Gastroesophageal sphincter (tissue), 4 donors: ENCODE measurements at places on chromosomes 12 and 14. TPM values are rescaled to one million over a fixed set of nuclear protein-coding genes. Genes with fewer than 3 reads are reported as not detected.

GRCh38 chr14:27077214-27077613 is 479.4 kb upstream of the NOVA1 start:
- ATAC-seq = no peak

DNA sequence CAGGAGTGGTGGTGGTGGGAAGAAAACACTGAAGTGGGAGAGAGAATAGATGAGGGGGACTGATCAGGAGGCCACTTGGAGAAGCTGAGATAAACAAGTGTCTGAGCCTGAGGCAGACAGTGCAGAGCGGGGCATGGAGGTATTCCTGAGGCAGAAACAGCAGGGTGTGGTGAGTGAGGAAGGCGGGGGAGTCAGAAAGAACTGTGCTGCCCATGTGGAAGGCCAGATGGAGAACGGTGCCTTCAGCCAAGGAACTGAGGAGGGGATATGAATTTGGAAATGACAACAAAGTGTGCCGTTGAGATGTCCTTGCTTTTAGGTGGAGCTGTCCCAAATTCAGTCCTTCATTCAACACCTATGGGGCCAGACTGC is 13.7 kb downstream of the APPL2 start:
- no peak for ATAC-seq

DNA sequence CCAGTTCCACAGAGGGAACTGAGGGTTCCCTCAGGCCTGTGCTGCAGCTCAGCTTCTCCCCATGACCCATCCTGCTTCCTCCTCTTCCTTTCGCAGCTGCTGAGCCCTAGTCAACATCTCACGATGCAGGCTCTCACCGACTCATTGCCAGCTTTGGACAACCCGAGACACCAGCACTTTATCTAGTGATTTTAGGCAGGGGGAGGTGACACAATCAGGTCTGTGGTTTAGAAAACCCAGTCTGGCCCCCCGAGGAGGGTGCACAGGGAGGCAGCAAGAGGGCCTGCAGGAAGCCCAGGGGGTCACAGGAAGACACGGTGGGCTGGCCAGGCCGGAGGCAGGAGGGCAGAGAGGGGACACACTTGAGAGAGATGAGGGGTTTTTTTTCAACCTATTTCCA is 35.4 kb downstream of the DIO3 start:
- ATAC-seq = no peak

LMO3 gene
- total RNA-seq = 174 TPM

LIN7A gene
- 6.6 TPM for total RNA-seq

GRCh38 chr12:130219929-130220705 is 57.9 kb downstream of the FZD10 start:
- ATAC-seq = no peak

IL23A gene
- not detected for total RNA-seq

DNAI7 gene
- total RNA-seq = 2.3 TPM

ENDOU gene
- total RNA-seq = 0.42 TPM

DNA sequence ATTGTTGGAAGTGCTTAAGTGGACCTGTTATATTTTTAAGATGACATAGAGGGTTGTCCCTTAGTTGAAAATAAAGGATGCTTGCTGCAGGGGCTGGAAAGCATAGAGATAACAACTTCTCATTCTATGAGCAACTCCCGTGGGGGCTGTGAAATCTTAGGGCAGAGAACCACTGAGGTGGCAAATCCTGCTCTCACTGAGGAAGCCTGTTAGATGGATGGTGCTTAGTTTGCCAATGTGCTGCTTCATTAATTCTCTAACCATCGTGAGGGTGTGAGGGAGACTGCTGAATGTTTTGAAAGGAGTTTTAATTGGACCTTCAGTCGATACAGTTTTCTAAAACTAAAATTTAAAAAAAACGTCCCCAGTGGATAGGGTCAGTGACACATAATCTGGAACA is 46.5 kb downstream of the PTPRO start:
- ATAC-seq = no peak

GRCh38 chr12:15038137-15038536 is 65.3 kb downstream of the PDE6H start:
- no peak for ATAC-seq

GRCh38 chr14:85027681-85028370 is 502.1 kb upstream of the FLRT2 start:
- ATAC-seq = no peak

SERPINA12 gene
- not detected for total RNA-seq

DNA sequence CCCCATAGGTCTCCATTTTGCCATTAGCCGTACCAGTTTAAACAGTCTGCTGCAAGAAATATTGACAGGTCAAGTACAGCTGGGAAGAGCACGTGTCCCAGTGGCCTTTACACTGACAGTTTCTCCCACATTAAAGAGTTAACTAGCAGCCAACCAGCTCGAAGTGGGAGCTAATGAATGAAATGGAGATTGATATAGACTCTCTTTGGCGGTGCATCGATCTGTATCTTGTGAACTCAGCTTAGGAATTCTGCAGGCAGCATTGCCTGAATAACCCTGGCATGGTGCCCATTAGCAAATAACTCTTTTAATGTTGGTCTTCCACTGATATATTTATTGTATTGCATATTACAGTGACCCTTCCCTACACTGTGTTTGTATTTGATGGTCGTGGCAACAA is 319.4 kb downstream of the EGLN3 start:
- ATAC-seq = no peak

DNA sequence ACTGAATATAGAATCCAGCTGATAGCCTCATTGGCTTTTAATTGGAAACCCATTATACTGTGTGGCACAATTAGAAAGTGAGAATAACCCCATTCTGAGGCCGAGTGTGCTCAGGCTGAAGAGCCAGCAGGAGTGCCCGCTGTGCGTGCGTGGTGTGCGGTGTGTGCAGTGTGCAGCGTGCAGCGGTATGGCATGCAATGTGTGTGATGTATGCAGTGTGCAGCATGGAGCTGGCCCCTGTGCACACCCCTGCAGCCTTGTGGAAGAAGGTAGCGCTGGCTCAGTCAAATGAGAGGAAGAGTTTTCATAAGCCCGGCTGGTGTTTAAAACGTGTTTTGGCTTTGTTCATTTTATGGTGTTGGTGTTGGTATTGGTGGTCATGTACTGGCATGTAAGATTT is 22.9 kb downstream of the CKB start:
- no peak for ATAC-seq

DNA sequence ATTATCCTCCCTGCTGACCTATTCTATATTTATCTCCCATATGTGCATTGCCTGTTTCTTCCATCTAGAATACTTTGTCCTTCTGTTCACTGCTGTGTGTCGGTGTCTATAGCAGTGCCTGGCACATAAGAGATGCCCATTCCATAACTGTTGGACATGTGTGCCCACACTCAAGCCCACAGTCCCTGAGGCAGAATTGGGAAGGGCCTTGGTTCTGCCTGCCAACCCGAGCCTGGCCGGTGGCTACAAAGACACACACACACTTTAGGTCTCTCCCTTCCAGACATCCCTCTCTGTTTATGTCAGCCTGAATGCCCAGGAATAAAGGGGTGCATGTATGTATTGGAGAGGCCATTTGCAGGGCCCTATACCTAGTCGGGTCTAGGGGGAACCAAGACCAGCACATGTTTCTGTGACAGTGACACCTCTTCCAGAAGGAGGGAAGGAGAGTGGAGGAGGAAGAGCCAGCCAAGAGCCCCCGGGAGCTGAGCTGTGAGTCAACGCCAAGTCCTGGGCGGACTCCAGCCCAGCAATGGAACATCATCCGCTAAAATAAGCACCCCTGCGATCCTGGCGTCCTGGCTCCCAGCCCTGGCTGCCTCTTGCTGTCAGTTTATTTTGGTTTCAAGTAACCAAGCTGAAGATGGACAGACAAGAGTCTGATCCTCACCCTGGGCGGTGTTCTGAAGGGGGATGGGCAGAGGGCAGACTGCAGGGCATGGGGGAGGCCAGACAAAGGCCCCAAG is 4.3 kb upstream of the ASB2 start:
- ATAC-seq = peak; percentile 79

DNA sequence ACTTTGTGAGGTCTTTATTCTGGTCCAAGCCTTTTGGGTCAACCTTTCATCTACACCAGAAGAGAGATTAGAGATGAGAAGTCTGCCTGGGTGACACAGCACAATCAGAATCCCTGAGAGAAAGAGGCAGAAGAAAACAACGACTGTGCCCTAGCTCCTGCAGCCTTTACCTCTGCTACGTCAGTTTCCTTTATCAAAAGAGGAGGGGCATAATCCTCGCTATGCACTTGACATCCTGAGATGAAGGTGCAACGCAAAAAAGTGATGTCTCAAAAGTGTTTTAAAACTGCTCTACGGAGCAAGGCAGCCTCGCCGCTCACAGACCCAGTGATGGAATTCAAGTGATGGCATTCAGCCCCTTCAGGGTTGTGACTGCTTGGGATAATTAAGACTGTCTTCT is 21.7 kb downstream of the ZDHHC22 start:
- ATAC-seq = no peak

DNA sequence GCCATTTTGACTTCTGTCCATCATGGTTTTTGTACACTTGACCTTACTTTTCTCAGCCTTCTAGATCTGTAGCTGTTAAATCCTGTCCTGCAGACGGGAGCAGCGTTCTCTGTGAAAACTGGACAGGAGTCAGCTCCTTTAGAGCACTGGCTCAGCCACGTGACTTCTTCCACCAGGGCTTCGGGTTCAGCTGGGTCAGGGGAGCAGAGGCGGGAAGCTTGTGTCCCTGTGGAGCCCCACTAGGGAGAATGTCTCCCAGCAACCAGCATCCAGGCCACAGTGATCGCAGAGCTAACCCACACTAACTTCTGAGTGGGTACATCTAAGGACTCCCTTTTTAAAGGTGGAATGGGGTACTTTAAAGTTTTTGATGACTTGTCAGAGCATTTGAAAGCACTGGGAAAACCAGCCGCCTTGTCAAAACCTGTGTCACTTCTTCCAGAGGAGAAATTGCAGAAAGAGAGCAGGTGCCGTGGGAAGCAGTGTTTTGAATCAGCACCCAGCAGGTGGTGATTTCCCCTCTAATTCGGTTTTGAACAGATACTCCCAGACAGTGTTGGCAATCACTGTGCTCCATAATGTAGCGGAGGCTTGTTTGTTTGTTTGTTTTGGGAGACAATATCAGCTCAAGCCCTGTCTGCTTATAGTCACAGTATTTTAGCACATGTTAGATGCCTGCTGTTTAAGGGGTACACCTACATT is 17.9 kb downstream of the DERA start:
- peak; percentile 22 for ATAC-seq

OASL gene
- 0.31 TPM for total RNA-seq

ARG2 gene
- total RNA-seq = 16.7 TPM

AKT1 gene
- total RNA-seq = 152 TPM

DNA sequence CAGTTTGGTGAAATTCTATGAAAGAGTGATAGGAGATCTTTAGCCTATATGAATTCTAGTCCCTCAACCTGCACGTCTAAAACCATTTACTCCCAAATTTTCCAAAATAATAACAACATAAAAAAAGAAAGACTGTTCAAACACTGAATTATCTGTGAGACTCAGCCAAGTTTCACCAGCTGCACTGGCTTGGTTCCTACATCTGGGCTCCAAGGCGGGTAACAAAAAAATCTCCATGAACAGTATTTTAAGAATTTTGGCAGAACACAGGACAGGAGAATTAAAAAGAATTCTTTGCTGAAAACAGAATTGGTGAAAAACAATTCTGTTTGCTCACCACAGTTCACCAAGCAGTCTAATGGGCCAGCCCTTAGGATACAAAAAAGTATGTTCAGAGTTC is 536.8 kb upstream of the ATP2B1 start:
- ATAC-seq = no peak

GRCh38 chr12:12214635-12215131 is 52.2 kb downstream of the LRP6 start:
- no peak for ATAC-seq

CIROP gene
- total RNA-seq = not detected

- ATAC-seq = no peak
Measured at GRCh38 chr14:77426396-77426795, 3.1 kb upstream of the NOXRED1 start.

DNA sequence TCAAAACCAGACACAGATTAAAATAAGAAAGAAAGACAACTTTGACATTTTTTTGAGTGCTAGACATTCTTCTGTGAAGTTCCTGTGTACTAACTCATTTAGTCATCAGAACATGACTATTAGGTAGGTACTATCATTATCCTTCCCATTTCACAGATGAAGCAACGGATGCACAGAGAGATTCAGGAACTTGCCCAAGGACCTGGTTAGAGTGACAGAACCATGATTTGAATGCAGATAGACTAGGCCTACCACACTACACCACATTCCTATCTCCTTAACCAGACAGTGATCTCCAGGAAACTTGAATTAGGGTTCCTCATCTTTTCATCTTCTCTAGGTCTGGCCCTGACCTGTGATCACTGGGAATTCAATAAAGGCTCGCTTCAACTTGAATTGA is 54.4 kb upstream of the MED13L start:
- no peak for ATAC-seq

- ATAC-seq = no peak
Measured at GRCh38 chr14:89331398-89331797, 85.6 kb downstream of the FOXN3 start.

ZFHX2 gene
- total RNA-seq = 1.9 TPM

- no peak for ATAC-seq
Measured at GRCh38 chr14:99393059-99393655, 87.5 kb downstream of the SETD3 start.

LPAR5 gene
- total RNA-seq = 1.6 TPM

TTC8 gene
- 17.0 TPM for total RNA-seq

- no peak for ATAC-seq
Measured at GRCh38 chr12:29088611-29089219, 60.4 kb upstream of the FAR2 start.

TAS2R31 gene
- total RNA-seq = 4.2 TPM

DNA sequence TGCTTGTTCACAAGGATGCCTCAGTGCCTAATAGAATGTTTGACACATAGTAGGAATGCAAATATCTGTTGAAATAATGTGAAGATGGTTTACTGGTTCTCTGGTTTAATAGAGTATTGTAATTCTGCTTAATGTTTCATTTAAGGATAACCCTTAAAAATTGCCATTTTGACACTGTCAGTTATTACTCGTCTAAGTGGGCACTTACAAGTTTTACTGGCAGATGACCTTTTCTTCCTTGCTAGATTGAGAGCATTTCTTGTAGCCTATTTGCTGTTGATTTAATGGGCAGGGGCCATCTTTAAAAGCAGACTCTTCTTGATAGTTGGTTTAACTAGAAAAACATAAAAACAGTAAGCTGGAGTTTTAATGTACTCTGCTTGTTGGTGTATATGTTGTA is 1.9 kb downstream of the TMEM263 start:
- no peak for ATAC-seq

DNA sequence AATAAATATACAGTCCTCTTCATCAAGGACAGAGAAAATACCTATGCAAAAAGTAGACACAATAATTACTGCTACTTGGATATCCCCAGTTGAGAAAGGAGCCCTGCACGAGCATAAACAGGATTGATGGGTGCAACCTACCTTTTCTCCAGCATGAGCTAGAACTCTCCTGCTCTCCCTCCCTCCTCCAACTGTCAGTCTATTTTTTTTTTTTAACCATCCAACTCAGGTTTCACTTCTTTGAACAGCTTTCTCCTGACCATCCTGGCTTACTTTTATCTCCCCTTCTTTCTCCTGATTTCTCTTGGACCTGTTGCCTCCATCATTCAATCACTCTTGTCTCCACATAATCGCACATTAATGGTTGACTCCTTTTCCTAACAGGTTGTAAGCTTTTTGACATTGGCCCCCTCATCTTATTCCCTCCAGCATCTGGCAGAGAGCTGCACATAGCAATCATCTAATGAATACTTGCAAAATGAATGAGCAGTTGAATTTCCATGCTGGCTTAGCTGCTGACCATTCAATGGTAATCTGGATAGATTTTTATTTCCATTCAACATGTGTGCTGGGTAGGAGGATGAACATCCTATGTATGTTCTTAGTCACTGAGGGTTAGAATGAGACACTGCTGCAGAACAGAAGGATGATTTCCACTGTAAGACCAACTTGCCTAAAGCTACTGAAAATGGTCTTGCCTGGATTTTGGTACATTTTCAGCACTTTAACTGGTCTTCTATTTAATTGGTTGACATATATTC is 24.4 kb downstream of the MYBPC1 start:
- ATAC-seq = no peak

FLRT2 gene
- 30.8 TPM for total RNA-seq
